ENCODE measurements at places on chromosomes 7 and 10. TPM values are rescaled to one million over a fixed set of nuclear protein-coding genes. Genes with fewer than 3 reads are reported as not detected.

BET1 gene
- 28.1 TPM for total RNA-seq

RNF32 gene
- total RNA-seq, result 1.6 TPM

LRIT1 gene
- not detected for total RNA-seq

ATRNL1 gene
- 12.5 TPM for total RNA-seq

HOXA3 gene
- total RNA-seq, result not detected

- no peaks in the 10 kb centered on the region for H3K4me1 ChIP-seq
- H3K27ac ChIP-seq, result no peak overlapping the region
- DNase-seq, result no peak
- no peak overlapping the region for H3K4me3 ChIP-seq
Measured at GRCh38 chr10:4662576-4663161, 163.3 kb upstream of the AKR1E2 start.

DNA sequence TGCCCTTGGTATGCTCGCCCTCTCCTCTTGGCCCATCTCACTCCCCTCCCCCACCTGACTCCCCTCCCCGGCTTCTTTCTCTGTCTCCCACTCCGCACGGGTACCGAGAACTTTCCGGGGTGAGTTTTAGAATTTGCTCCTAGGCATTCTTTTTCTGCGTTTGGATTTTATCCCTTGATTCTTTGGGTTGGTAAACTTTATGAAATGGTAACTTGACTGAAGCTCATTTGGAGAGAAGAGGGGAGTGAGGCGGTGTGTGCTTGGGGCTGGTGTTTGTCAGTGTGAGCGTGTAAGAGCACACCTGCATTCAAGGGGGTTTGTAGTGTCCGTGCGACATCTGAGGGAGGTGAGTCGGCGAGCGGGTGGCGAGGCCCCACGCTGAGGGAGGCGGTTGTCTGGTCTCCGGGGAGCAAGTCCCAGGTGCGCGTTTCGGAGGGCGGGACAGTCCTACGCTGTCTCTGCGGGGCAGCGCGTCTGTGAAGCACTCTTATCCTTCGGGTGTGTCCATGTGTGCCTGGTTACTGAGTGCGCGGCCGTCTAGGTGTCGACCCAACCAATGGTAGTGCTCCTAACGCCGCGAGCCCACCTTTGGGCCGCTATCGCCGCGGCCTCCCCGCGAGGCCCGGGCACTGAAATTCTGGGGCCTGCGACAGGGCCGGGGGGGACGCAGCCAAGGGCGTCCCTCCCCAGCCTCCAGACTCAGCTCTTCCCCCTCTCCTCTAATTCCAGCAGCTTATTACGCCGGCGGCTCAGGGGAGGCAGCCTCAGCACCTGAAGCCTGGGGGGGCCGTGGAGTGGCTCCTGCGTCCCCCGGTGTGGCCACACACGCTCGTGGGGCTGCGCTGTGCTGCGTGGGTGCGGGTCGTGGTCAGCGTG, 2.6 kb upstream of the ZNF503 start:
- peak overlapping the region; percentile 87 for H3K4me3 ChIP-seq
- H3K27me3 ChIP-seq, result peaks cover 83% of the 10 kb centered on the region
- H3K36me3 ChIP-seq, result no peaks in the 10 kb centered on the region
- H3K27ac ChIP-seq, result peak overlapping the region; percentile 93
- H3K4me1 ChIP-seq, result peaks cover 7% of the 10 kb centered on the region

DNA sequence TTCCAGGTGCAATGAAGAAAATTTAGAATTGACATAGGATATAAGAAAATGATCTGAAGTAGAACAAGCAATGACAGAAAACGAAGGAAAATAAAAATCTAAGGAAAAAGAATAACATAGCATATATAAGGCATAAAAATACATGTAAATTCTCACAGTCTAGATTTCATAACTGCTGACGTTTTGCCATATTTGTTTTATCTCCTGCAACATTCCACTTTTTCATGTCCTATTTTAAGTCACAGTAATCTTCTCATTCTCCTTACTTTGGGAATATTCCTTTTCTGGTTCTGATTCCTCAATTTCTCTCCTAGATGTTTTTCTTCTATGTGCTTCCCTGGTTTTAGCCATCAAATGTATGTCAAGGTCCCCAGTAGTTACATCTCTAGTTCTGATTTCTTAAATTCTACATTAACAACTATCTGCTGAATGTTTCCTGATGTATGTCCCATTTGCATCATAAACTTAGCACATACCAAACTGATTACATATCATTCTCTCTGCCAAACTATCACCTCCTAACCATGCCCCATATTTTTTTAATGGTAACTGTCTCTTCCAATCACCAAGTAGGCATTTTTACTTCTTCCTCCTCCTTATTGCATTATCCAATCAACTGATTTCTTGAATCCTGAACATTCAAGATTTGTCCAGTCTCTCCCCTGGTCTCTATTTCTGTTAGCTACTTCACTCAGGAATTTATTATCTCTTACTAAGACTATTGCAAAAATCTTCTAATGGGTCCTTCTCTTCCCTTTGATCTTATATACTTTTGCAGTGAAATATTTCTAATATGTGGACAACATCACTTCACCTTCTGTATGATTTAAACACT, 171.3 kb downstream of the DNAJC1 start:
- H3K27ac ChIP-seq, result no peak overlapping the region
- no peaks in the 10 kb centered on the region for H3K27me3 ChIP-seq
- no peaks in the 10 kb centered on the region for H3K4me1 ChIP-seq
- no peak for DNase-seq
- H3K36me3 ChIP-seq, result peaks cover 5% of the 10 kb centered on the region

DNA sequence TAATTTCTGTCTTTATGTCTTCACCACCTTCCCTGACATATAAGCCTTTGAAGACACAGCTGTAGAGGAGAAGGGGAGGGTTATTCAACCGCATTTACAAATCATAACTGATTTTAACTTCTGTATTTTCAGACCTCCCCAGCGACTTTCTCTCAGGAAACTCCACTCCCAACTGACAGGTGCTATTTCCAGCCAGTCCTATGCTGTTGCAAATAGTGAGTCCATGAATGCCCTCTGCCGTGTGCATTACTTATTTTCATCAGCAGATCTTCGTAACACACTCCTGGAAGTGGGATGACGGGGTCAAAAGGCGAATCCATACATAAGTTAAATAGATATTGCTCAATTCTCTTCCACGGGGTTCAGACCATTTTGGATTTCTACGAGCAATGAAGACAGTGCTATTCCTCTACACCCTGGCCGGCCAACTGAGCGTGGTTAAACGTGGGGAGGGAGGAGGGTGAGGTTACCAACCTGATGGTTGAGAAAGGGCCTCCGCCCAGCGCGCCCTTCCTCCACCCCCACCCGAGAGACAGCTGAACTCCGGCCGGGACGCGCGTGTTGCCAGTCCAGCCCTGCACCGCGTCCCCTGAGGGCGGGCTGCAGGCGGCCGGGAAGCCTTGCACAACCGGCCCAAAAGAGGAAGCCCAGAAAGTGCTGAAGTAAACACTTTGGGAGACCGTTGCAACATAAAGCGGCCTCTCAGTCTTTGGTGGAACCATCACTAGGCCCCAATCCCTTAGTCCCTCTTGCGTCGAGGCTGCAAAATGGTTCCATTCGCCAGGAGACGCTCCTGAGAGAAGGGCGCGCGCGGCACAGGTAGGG, at the start of gene APBB1IP:
APBB1IP (plus strand) TSS at position 705 of the 825 bp plus-strand sequence. CDS start 53,986 bp downstream, outside the sequence.
- H3K4me1 ChIP-seq, result no peaks in the 10 kb centered on the region
- H3K27ac ChIP-seq, result no peak within 1 kb of the TSS
- peaks cover 32% of the 10 kb centered on the region for H3K27me3 ChIP-seq
- no peaks in the 10 kb centered on the region for H3K36me3 ChIP-seq
- DNase-seq, result peak; percentile 73

DNA sequence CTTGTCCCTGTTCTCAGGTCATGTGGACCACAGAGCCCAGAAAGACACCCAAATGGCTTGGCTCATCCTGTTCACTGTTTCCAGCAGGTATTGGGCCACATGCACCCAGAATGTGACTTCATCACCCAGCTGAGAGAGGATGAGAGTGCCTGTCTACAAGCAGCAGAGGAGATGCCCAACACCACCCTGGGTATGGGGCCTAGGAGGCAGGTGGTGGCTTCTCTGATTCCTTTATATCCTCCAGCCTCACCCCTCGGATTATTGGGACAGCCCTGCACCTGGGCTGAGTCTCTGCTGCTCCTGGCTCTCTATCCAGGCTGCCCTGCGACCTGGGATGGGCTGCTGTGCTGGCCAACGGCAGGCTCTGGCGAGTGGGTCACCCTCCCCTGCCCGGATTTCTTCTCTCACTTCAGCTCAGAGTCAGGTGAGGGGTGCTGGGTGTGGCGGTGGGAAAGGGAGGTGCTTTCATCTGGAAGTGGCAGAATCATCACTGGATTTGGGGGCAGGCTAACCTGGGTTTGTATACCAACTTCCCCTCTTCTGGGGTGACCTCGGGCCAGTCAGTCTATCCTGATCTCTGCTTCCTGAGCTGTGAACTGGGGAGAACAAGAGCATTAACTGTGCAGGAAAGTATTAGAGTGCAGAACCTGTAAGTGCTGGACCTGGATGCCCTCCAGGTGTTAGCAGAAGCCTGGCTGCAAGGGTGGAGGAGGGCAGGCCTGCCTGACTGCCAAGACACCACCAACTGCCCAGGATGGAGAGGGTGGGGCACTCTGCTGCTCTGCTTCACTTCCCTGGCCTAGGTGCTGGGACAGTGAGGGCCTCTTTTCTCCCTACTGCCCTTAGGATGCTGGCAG, 5.2 kb downstream of the GHRHR start:
- H3K4me1 ChIP-seq, result no peaks in the 10 kb centered on the region
- peaks cover 11% of the 10 kb centered on the region for H3K27me3 ChIP-seq
- no peak overlapping the region for H3K4me3 ChIP-seq

DNA sequence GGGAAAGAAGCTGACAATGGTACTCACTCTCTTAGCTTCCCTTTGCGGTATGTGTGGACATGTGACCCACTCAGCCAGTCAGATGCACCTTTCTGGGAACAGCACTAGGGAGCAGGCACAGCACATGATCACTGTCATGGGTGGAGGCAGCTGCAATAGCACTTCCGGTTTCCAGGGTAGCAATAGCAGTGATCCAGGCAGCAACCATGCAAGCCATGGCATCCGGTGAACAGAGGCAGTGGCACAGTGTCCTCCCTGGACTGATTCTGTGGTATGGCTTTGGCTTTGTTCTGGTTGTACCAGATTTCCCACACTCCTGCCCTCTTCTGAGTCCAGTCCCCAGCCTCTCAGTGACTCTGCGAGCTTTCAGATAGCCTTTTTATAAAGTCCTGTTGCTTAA, 86.8 kb upstream of the NAMPT start:
- no peak for DNase-seq
- H3K27ac ChIP-seq, result no peak overlapping the region
- peaks cover 7% of the 10 kb centered on the region for H3K4me1 ChIP-seq
- no peak overlapping the region for H3K4me3 ChIP-seq

GRCh38 chr7:25860275-25861163, 291.5 kb upstream of the NFE2L3 start:
- no peaks in the 10 kb centered on the region for H3K36me3 ChIP-seq
- no peak overlapping the region for H3K4me3 ChIP-seq
- H3K27me3 ChIP-seq, result peaks cover 53% of the 10 kb centered on the region
- DNase-seq, result peak; percentile 80
- no peaks in the 10 kb centered on the region for H3K4me1 ChIP-seq

DNA sequence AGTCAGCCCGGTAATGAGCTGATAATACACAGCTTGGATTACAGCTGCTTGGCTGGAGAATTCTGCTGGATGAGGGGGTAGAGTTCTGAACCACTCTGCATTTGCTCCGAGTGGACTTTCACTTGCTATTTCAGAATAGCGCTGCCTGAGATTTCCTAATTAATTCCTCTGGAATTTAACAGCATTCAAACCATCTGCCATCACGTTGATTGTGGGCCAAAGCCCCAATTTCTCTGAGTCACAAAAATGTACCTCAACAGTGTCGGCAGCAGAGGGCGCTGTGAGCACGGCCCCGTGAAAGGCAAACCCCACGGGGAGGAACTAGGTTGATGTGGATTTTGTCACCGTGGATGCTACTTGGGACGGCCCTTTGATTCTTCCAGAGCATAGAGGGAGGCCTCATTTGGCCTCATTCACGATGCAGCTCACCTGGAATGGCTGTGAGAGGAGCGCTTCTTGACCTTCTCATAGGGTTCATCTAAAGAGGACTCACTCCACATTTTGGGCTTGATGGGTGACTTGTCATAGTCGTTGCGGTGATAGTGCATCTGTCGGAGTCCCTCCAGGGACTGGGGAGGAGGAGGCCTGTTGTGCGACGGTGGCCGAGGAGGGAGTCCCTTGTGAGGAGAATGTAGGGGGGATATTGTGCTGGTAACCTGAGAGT, 73.3 kb downstream of the PRPF18 start:
- H3K4me1 ChIP-seq, result peaks cover 9% of the 10 kb centered on the region
- no peak overlapping the region for H3K4me3 ChIP-seq
- peak; percentile 84 for DNase-seq
- H3K27me3 ChIP-seq, result no peaks in the 10 kb centered on the region
- no peak overlapping the region for H3K27ac ChIP-seq

DNA sequence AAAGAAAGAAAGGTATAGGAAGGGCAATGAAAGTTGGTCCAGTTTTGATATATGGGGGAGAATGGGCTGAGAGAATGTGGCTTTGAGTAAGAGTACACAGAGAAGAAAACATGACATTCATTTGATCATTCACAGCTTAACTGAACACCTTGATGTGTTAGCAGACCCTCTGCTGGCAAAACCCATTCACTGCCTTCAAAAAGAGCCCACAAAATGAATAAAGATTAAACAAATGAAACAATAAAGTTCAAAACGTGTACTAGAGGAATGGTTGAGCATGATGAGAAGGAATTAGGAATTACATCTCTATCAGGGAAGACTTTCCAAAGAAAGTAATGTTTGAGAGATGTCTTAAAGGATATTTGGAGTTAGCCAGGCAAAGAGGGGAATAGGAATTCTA, 2.1 kb downstream of the WEE2 start:
- no peaks in the 10 kb centered on the region for H3K27me3 ChIP-seq
- peaks cover 12% of the 10 kb centered on the region for H3K4me1 ChIP-seq

DNA sequence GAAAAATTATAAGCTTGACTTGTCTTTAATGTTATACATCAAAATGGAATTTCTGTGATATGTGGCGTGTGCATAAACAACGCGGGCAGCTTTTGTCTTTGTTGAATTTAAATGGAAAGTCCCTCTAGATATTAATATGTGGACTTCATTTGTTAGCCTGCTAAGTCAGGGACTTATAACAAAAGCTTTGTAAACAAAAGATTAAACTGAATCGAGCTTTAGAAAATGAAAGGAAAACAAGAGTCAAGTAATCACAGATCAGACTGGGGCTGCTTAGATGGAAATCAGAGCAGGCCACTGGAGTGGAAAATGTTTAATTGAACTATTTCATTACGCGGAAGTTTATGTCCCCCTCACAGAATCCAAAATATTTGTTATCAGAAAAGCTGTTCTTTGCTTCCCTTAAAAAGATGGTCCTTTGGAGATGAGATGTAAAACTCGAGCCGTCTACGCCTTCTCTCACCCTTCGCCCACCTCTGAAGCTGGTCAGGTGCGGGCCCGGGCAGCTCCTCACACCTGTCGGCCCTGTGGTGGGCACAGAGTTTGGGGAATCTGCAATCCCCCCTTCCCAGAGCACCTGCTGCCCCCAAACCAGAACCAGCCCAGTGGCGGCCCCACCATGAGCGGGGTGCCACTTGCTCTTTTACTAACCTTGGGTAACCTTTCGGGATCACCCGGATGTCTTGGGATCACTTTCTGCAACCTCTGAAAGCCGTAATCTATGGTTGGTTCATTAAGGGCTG, 116.2 kb downstream of the EBF3 start:
- H3K27ac ChIP-seq, result no peak overlapping the region
- no peak overlapping the region for H3K4me3 ChIP-seq
- H3K27me3 ChIP-seq, result no peaks in the 10 kb centered on the region
- peaks cover 1% of the 10 kb centered on the region for H3K4me1 ChIP-seq
- no peak for DNase-seq
- H3K36me3 ChIP-seq, result no peaks in the 10 kb centered on the region

Data from endodermal cell (in vitro differentiated cells).